ENCODE measurements at places on chromosomes 16 and 17. TPM values are rescaled to one million over a fixed set of nuclear protein-coding genes. Genes with fewer than 3 reads are reported as not detected.

DNA sequence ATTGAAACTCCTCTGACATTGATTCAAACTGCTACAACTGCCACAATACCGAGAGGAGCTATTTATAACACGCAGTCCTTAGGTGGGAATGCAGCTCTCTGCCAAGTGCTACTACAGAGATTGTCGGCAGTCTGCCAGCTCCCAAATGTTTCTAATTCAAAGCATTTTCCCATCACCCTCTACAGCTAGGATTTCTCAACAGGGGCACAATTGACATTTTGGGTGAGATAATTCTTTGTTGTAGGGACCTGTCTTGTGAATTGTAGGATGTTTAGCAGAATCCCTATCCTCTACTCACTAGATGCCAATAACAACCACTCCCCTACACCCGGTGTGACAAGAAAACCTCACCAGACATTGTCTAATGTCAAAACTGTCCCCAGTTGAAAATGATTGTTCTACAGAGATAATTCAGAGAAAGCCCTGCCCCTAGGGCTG is 7.8 kb upstream of the N4BP1 start:
- DNase-seq: peak; percentile 39

GRCh38 chr16:89613954-89614459 is 565 bp downstream of the DPEP1 start:
- DNase-seq: no peak

GRCh38 chr17:17156107-17156506 is 50.0 kb downstream of the PLD6 start:
- no peak for DNase-seq

GRCh38 chr16:31182391-31182790 is 2.5 kb downstream of the FUS start:
- DNase-seq: no peak

- no peak for DNase-seq
These were observed 5.3 kb downstream of the ARHGAP17 start for GRCh38 chr16:25009822-25010221.

GRCh38 chr16:50690177-50690576 is 3.2 kb upstream of the NOD2 start:
- DNase-seq: no peak

DNA sequence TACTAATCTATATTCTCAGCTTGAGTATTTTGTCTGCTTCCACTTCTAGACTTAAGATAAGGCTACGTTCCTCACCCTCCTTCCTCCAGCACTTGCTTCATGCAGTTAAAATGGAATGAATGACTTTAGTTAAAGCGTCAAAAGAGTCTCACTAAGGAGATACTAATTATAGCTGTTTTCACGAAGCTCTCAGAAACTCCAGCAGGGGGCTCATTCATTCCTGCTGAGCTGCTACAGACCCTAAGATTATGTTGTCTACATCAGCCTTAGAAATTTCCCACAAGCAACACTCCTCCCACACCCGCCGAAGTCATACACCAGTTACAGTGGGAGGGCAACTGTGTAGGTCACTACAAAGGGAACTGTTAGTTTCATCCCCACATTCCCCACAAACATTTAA is 57.0 kb upstream of the KIFC3 start:
- DNase-seq: no peak

DNA sequence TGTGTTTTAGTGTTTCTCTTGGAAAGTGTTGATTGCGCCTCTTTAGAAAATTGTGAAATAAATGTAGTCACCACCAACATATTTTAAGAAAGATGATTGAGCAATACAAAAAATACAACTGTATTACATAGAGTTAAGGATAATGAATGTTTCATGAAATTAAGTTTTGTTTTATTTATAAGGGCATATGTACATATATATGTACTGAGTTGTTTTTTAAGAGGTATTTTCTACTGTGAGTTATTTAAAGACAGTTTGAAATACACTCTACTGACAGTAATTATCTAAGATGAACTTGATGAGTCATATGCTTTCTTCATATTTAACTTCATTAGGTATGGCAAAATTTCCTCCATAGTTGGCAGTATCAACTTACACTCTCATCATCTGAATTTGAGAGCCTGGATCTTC is 411.7 kb downstream of the HS3ST3B1 start:
- no peak for DNase-seq

DNA sequence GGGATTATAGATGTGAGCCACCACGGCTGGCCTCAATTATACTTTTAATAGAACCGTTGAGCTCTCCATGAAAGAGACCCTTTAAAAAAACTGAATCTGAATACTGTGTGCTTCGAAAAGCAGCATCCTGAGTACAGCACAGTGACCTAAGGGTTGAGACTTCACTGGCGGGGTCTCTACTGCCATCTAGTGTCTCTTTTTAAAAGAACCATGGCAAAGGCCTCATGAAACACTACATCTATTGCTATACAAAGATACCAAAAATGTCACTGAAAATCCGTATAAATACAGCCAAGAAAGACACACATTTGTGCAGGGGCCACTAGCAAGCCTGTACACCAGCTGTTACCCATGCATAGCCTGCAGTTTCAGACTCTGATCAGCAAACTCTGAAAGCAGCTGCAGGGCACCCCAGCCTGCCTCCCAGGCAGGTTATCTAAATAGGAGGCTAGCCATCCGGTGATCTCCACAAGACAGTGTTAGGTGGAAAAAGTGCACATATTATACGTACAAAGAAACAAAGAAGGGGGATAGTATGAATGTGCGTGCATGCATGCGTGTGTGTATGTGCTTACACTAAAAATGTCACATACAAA is 35.3 kb downstream of the NPLOC4 start:
- peak; percentile 74 for DNase-seq

GRCh38 chr16:58399718-58400633 is 7.7 kb downstream of the GINS3 start:
- no peak for DNase-seq

DNA sequence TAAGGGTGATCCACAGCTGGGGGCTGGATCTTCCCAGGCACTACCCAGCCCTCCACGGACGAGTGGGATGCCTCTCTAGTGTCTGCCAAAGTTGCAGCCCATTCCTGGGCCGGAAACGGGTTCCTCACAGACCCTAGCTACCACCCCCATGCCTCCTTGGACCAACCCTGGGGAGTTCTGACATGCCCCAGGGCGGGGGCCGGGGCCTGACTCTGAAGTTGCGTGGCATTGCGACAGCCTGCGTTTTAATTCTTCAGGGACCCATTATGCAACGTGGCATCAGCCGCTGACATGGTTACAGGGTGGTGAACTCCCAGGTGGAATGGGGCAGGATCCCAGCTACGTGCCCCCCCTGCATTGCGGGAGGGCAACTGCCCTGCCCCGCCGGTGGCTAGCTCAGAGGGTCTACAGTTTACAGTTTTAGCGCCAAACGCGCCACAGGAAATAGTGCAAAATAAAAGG is 2.7 kb downstream of the CBX4 start:
- DNase-seq: no peak

GRCh38 chr16:6684076-6684673 is 648.5 kb upstream of the RBFOX1 start:
- DNase-seq: no peak

DNA sequence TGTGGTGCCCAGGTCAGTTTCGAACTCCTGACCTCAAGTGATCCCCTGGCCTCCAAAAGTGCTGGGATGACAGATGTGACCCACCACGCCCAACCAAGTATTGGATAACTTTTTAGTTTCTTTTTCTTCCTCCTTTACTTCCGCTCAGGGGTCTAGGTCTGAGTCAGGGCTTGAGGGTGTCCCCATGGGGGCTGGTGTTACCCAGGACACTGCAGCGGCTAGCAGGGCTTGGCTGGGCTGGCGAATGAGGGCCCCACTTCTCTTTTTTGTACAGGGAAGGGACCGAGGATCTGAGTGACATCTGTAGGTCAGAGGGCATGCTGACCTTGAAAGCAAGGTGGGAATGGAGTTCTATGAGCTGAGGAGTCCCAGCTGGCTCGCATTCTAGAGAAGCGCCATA is 24.9 kb downstream of the RAB11FIP3 start:
- DNase-seq: no peak

GRCh38 chr17:6753006-6753445 is 2.8 kb upstream of the XAF1 start:
- DNase-seq: no peak

DNA sequence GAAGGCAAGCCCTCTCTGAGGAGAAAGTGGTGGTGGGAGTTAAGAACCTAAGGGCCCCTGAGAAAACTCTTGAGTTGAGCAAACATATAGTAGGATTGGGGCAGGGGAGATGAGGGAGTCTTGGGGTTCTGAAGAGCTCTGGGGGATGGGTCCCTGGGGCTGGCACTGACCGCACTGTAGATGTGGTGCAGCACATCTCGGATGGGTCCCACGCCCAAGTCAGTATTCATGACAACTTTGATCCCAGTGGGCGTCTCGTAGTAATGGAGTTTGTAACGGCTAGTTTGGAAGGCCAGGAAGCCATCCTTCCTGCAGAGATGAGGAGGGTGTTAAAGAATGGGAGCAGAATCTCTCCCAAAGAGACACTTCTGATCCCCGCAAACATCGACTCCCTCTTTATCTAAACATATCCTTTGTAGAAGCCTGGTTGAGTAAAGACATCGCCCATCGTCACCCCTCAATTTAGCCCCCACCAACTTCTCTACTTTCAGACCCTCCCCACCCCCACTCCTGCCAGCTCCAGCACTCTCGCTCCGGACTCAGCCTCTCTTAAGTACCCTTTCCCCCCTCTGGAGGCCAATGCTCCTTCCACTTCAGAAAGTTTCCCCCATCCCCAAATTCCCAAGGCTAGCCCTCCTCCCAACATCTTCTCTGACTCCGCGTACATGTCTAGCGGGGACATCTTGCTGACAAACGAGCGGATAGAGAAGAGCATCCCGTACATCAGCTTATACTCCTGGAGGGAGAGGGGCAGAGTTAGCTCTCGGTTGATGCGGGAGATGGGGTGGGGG is 710 bp downstream of the TRAPPC1 start:
- no peak for DNase-seq

DNA sequence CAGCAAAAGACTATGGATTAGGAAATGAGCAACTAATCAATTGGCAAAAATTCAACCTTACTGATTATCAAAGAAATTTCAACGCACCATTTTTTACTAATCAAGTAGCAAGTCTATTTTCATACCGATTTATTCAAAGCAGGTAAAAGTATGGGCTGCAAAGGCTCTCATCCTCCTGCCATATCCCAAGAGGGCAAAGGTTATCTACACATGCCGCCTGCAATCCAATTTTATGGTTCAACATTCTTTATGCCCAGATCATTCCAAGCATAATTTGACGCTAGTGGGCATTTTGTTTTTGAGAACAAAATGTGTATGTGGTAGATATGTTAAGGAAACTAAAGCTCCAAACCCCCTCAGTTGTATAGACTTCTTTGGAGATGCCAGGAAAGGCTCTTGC is 270.6 kb downstream of the MAF start:
- no peak for DNase-seq

DNA sequence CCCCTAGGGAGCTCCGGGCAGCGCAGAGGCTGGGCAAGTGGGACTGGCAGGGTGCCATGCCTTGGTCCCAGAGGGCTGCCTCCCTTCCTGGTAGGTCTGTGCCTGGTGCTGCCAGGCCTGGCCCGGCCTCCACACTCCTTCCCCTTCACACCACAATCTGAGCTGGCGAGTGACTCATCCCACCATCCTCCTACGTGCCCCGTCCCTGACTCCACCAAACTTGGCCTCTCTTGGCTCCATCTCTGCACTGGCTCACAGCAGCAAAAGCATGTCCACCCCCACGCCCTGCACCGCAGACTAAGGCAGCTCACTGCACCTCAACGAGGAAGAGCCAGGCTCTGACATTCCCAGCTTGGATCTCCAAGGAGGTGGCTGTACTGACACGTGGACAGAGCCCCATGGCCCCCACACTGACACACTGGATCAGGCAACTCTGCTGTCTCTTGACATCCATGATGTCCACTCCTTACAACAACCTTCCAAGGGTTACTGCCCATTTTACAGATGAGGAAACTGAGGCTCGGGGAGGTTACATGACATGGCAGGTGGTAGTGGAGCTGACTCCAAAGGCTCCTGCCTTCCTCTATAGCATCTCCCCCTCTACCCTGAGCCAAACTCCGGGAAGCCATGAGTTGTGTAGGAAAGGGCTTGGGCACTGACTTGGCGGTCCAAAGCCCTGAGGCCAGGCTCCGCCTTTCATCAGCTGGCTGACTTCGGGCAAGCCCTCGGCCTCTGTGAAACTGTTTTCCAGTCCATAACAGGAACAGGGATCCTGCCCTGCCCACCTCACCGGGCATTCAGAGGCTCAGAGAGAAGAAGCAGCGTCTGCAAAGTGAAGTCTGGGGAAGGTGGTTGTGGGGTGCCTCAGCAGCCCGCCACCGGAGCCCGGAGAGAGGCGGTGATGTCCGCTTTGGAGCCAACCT is 20.1 kb upstream of the KRT19 start:
- no peak for DNase-seq

- no peak for DNase-seq
These were observed 11.6 kb downstream of the KRT33A start for GRCh38 chr17:41338961-41339485.

DNA sequence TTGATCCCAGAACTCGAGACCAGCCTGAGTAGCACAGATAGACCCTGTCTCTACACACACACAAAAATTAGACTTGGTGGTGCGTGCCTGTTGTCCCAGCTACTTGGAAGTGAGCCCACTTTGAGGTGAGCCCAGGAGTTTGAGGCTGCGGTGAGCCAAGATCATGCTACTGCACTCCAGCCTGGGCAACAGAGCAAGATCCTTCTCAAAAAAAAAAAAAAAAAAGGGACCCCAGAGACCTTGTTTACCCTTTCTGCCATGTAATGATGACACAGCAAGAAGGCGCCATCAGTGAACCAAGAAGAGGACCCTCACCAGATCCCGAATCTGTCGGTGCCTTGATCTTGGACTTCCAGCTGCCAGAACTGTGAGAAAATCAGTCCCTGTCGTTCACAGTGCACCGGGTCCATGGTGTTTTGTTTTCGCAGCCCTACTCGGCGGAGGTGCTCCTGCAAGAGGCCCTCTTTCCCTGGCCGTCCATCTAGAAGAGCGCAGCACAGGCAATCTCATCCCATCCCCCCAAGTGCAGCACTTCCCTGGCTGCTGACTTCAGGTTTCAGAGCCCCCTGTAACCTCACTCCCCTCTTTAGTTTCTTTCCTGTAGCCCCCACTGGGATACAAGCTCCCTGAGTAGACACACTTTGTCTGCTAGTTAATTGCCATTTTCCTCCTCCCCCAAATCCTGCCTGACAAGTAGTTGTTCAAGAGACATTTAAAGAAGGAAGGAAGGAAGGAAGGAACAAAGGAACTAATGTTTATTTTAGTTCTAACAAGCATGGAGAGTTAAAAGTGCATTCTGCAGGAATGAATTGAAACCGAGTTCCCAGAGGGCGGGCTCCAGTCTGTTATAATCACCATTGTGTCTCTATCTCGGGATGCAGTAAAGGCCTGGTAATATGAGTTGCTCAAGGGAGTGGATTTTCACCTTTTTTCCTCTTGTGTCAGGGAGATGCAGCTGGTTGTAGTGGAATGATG is 115.3 kb downstream of the SNX29 start:
- DNase-seq: no peak

GRCh38 chr17:80855948-80856862 is 135.4 kb upstream of the CHMP6 start:
- no peak for DNase-seq

The TEX14 gene
- 4.7 TPM for polyA plus RNA-seq

The CCDC144A gene
- 3.8 TPM for polyA plus RNA-seq

The P2RX1 gene
- polyA plus RNA-seq: 4.5 TPM

The CACNA1H gene
- 69.6 TPM for polyA plus RNA-seq

The CAPNS2 gene
- 0.39 TPM for polyA plus RNA-seq

The HOXB5 gene
- 0.48 TPM for polyA plus RNA-seq

The RFWD3 gene
- polyA plus RNA-seq: 13.0 TPM

The PRSS33 gene
- polyA plus RNA-seq: not detected

The ENPP7 gene
- polyA plus RNA-seq: not detected

The WNK4 gene
- 0.19 TPM for polyA plus RNA-seq

The SPATA22 gene
- 0.32 TPM for polyA plus RNA-seq

The CACNA1G gene
- polyA plus RNA-seq: 4.8 TPM

The SLC6A4 gene
- polyA plus RNA-seq: 0.12 TPM

The TMEM235 gene
- polyA plus RNA-seq: not detected

The KRTAP1-1 gene
- not detected for polyA plus RNA-seq

The SMPD3 gene
- 0.68 TPM for polyA plus RNA-seq
